Metanephros (tissue), 2 donors: ENCODE measurements at places on chromosomes 11 and 22. TPM values are rescaled to one million over a fixed set of nuclear protein-coding genes. Genes with fewer than 3 reads are reported as not detected.

NPAS4 gene
- 3.1 TPM for total RNA-seq

ASRGL1 gene
- 37.1 TPM for total RNA-seq

P2RY6 gene
- 1.5 TPM for total RNA-seq

LGALS12 gene
- total RNA-seq = 3.7 TPM

SAA1 gene
- not detected for total RNA-seq

MMP8 gene
- total RNA-seq = 2.8 TPM

RAG2 gene
- 0.58 TPM for total RNA-seq

TMEM121B gene
- total RNA-seq = 0.93 TPM

CLCF1 gene
- total RNA-seq = 3.5 TPM

SMC1B gene
- not detected for total RNA-seq

ARHGAP1 gene
- total RNA-seq = 36.0 TPM

C22orf15 gene
- 1.1 TPM for total RNA-seq

AQP11 gene
- 2.4 TPM for total RNA-seq

RHOD gene
- 13.7 TPM for total RNA-seq

POU2AF2 gene
- total RNA-seq = not detected

GRM5 gene
- 1.2 TPM for total RNA-seq

TSSK2 gene
- total RNA-seq = not detected

CHADL gene
- total RNA-seq = 5.1 TPM

GGTLC2 gene
- total RNA-seq = 0.29 TPM
